ENCODE measurements at places on chromosomes 7 and 10. TPM values are rescaled to one million over a fixed set of nuclear protein-coding genes. Genes with fewer than 3 reads are reported as not detected.

DNA sequence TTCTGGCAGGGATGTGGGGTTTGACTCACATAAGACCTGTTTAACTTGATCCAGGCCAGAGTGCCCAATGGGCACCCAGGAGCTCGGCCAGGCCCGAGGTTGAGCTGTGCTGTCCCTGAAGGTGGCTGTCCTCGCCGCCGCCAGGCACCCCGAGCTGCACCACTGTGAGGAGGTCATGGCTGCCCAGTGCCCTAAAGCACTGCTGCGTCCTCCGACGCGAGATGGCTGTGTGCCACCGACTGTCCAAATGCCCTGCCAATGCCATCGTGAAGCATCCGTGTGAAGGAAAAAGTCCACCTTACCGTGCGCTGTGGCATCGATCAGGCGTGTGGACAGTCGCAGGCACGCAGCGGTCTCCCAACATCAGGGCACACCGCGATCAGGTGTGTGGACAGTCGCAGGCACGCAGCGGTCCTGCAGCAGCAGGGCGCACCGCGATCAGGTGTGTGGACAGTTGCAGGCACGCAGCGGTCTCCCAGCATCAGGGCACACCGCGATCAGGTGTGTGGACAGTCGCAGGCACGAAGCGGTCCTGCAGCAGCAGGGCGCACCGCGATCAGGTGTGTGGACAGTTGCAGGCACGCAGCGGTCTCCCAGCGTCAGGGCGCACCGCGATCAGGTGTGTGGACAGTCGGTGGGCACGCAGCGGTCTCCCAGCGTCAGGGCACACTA is 120.3 kb downstream of the VIPR2 start:
- peaks cover 10% of the 10 kb centered on the region for H3K4me1 ChIP-seq
- H3K4me3 ChIP-seq: no peak overlapping the region
- no peaks in the 10 kb centered on the region for H3K36me3 ChIP-seq
- no peak overlapping the region for H3K27ac ChIP-seq
- DNase-seq: no peak

GRCh38 chr10:43256531-43257346 is 10.1 kb downstream of the RASGEF1A start:
- no peak overlapping the region for H3K27ac ChIP-seq
- peak; percentile 8 for DNase-seq
- no peaks in the 10 kb centered on the region for H3K36me3 ChIP-seq
- H3K4me1 ChIP-seq: no peaks in the 10 kb centered on the region
- peaks cover 7% of the 10 kb centered on the region for H3K27me3 ChIP-seq

- no peaks in the 10 kb centered on the region for H3K4me1 ChIP-seq
- no peaks in the 10 kb centered on the region for H3K36me3 ChIP-seq
- DNase-seq: no peak
Observed at GRCh38 chr10:49558190-49558589, 19.3 kb upstream of the ERCC6 start.

PTF1A gene
- total RNA-seq: 50.7 TPM

Measured in progenitor cell of endocrine pancreas (in vitro differentiated cells).